IMR-90 (cell line): ENCODE measurements at places on chromosomes 1 and 21. TPM values are rescaled to one million over a fixed set of nuclear protein-coding genes. Genes with fewer than 3 reads are reported as not detected.

Gene VHLL
- 0.28 TPM in 1 of 2 replicates, not detected in the other for total RNA-seq

Gene LCE3B
- total RNA-seq: not detected in 2 replicates

Gene CLCA2
- under 0.01 and 0.18 TPM in 2 replicates for total RNA-seq

Gene ZNF683
- not detected in 2 replicates for total RNA-seq

Gene C1orf53
- 4.2 and 4.8 TPM in 2 replicates for total RNA-seq

Gene WNT9A
- 0.18 and 0.28 TPM in 2 replicates for total RNA-seq

Gene ANXA9
- total RNA-seq: under 0.01 and 0.36 TPM in 2 replicates

Gene PCAT6
- total RNA-seq: 0.56 TPM in 1 of 2 replicates, not detected in the other

Gene FAM229A
- 0.28 and 0.36 TPM in 2 replicates for total RNA-seq

Gene RNU1-3
- total RNA-seq: under 0.01 TPM in 2 replicates

Gene ACTN2
- total RNA-seq: under 0.01 TPM in 2 replicates

Gene PROK1
- total RNA-seq: not detected in 2 replicates

- peak; percentile 73 for DNase-seq
- H3K27ac ChIP-seq: no peak overlapping the region
- H3K36me3 ChIP-seq: no peaks in the 10 kb centered on the region
- H3K4me3 ChIP-seq: no peak overlapping the region
- H3K27me3 ChIP-seq: no peaks in the 10 kb centered on the region
- H3K4me1 ChIP-seq: peaks cover 8% of the 10 kb centered on the region; the same call in 1 of the 2 replicates
These were observed 726.5 kb upstream of the ADAMTS5 start for GRCh38 chr21:27693376-27693775.

- no peak overlapping the region for H3K4me3 ChIP-seq
- DNase-seq: no peak
- no peaks in the 10 kb centered on the region for H3K27me3 ChIP-seq
- no peaks in the 10 kb centered on the region for H3K36me3 ChIP-seq
- no peak overlapping the region for H3K27ac ChIP-seq
- no peaks in the 10 kb centered on the region for H3K4me1 ChIP-seq
These were observed 272.1 kb downstream of the ZNF648 start for GRCh38 chr1:181789395-181789794.

GRCh38 chr1:41498804-41499203 is 14.3 kb upstream of the EDN2 start:
- no peaks in the 10 kb centered on the region for H3K27me3 ChIP-seq
- H3K4me3 ChIP-seq: no peak overlapping the region
- DNase-seq: peak; percentile 38
- no peak overlapping the region for H3K27ac ChIP-seq

DNA sequence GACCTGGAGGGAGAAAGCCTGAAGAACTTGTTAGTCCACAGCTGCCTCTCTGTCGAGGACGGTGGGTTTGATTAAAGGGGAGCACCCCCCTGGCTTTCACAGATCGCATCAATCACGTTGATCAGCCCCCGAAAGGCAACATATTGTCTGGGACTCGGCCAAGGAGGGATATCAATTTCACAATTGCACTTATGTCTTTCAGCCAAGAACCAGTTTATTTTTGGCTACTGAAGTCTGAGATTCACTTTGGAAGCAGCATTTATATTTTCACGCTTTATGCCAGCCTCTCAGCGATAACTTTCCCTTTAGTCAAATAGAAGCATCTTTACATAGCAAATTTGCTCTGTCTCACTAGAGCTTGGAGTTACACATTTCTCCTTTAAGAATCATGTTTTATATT is 253.2 kb upstream of the RRP15 start:
- no peak overlapping the region for H3K27ac ChIP-seq
- no peaks in the 10 kb centered on the region for H3K36me3 ChIP-seq

DNA sequence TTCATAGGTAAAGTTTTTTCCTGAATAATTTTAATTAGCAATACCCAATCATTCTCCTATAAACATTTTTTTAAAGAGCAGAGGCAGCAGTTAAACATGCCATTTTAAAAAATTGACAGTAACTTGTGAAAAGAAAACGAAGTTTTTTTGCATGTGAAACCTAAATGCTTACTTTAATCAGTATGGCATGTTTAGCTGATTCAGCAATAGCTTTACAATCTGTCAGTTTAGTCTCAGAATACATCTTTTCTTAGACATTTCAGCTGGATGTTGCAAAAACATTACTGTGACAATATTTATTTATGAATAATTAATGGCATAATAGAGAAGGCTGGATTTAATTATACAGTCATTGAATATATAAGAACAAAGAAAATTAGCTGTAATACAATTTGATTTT is 1132.4 kb upstream of the ADGRL2 start:
- H3K27ac ChIP-seq: no peak overlapping the region
- H3K4me1 ChIP-seq: no peaks in the 10 kb centered on the region

DNA sequence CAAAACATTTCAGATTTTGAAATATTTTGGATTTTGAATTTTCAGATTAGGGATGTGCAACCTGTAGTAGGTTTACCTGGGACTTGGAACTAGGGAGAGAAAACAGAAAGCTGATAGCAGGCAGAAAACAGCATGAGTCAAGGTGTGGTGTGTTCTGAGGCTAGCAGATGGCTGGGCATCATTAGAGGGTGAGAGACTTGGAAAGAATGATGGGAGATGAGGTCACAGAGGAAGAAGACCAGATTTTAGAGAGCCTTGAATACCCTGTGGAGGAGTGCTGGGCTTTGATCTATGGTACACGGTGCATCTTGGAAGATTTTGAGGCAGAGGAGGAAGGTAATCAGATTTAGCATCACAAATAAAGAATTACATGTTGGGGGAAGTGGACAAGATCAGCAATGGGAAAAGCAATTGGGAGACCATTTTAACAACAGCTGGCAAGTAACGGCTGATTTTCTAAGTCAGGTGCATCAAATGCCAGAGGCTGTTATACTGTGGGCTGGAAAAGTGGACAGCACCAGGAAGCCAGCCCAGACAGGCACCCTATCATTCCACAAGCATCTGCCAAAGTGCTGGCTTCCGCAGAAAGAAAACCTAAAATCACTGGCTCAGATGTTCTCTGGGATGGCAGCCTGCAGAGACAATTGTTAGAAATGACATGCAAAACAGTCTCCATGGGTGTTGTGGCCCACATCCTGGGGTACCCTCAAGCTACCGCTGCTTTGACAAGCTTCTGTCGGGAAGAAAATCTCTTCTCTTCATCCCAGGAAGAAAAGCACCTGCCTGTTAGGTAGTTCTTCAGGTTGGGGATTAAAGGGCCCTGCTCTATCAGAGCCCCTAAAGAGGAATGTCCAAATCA is 30.9 kb upstream of the CAMK1G start:
- DNase-seq: no peak
- no peaks in the 10 kb centered on the region for H3K36me3 ChIP-seq
- H3K27ac ChIP-seq: no peak overlapping the region
- H3K4me1 ChIP-seq: no peaks in the 10 kb centered on the region
- H3K4me3 ChIP-seq: no peak overlapping the region

GRCh38 chr21:31543191-31543590 is 116.3 kb upstream of the SOD1 start:
- no peak overlapping the region for H3K27ac ChIP-seq
- H3K4me1 ChIP-seq: no peaks in the 10 kb centered on the region; the same call in 1 of the 2 replicates
- peak; percentile 86 for DNase-seq
- no peak overlapping the region for H3K4me3 ChIP-seq
- peaks cover 13% of the 10 kb centered on the region for H3K27me3 ChIP-seq

DNA sequence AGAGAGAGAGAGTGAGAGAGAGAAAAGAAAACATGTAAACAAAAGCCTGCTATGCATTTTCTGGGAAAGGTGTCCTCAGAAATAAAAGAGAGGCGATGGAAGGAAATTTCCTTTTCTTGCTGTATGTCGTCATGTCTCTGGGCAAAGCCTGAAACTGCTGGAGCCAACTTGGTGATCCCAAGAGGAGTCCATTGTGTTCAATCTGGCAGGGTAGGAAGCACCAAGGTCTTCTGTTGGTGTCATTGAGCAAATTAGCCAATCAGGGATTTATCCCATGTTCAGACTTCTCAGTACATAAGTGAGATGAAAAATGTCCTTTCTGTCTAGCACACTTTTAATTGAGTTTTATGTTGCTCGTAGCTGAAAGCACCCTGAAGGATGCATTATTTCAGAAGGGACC is 260.0 kb upstream of the KAZN start:
- no peak for DNase-seq
- no peaks in the 10 kb centered on the region for H3K27me3 ChIP-seq
- H3K27ac ChIP-seq: no peak overlapping the region
- H3K4me1 ChIP-seq: no peaks in the 10 kb centered on the region; the same call in 1 of the 2 replicates

GRCh38 chr1:87872189-87872588 is 543.5 kb downstream of the LMO4 start:
- H3K4me1 ChIP-seq: no peaks in the 10 kb centered on the region
- no peak for DNase-seq
- no peak overlapping the region for H3K4me3 ChIP-seq
- H3K27ac ChIP-seq: no peak overlapping the region

GRCh38 chr1:20612221-20612746 is 21.0 kb upstream of the PINK1 start:
- H3K27ac ChIP-seq: no peak overlapping the region
- no peaks in the 10 kb centered on the region for H3K27me3 ChIP-seq
- no peaks in the 10 kb centered on the region for H3K36me3 ChIP-seq
- no peak overlapping the region for H3K4me3 ChIP-seq
- no peak for DNase-seq
- peaks cover 15% of the 10 kb centered on the region for H3K4me1 ChIP-seq

DNA sequence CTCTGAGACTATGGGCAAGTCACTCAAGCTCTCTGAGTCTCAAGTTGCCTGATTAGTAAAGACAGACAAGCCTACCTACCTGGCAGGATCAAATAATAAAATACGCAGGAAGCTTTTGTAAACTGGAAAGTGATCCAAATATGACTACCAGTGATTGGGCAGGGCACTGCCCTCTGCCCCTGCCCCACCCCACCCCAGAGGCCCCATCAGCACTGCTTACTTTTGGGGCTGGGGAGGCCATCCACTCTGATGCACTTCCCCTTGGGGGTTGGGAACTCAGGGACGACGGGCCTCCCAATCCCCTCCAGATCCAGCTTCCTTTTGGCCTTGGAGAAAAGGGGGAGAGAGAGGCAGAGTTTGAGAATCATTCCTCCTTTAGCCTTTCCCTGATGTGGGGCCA is 6.9 kb downstream of the E2F2 start:
- H3K27me3 ChIP-seq: no peaks in the 10 kb centered on the region
- peaks cover 4% of the 10 kb centered on the region; the same call in 1 of the 2 replicates for H3K4me1 ChIP-seq
- H3K27ac ChIP-seq: no peak overlapping the region

- DNase-seq: peak; percentile 58
- no peak overlapping the region for H3K4me3 ChIP-seq
- peaks cover 31% of the 10 kb centered on the region for H3K27me3 ChIP-seq
These were observed 10.7 kb downstream of the PCAT6 start for GRCh38 chr1:202821467-202821866.

DNA sequence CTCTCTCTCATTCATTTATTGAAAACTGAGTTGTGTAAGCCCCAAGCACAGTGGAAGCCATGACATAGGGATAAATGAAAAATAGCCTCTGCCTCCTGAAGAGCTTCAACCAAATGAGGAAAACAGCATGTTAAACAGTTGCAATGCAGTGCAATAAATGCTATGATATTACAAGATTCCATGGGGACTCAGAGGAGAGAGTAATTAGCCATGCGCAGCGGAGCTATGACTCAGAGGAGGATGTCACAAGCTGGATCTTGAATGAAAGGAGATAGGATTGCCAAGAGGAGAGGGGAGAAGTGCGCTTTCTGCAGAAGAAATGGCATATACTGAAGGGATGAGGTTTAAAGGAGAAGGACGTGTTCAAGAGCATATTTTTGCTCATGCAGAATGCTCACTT is 231.3 kb upstream of the PLXNA2 start:
- no peaks in the 10 kb centered on the region for H3K27me3 ChIP-seq
- H3K27ac ChIP-seq: no peak overlapping the region
- no peaks in the 10 kb centered on the region for H3K4me1 ChIP-seq
- H3K4me3 ChIP-seq: no peak overlapping the region
- H3K36me3 ChIP-seq: no peaks in the 10 kb centered on the region
- DNase-seq: peak; percentile 2

- H3K36me3 ChIP-seq: no peaks in the 10 kb centered on the region
- no peak within 1 kb of the TSS for H3K4me3 ChIP-seq
- H3K4me1 ChIP-seq: no peaks in the 10 kb centered on the region
- no peak for DNase-seq
These were observed at the start of gene UBE2U for GRCh38 chr1:64203420-64203819. TSS of gene UBE2U (plus strand) at chr1:64203623. CDS start at chr1:64204051, 428 bp downstream.

GRCh38 chr1:225745273-225745672 is 32.4 kb upstream of the SRP9 start:
- no peak overlapping the region for H3K4me3 ChIP-seq
- no peak for DNase-seq
- H3K27me3 ChIP-seq: no peaks in the 10 kb centered on the region
- H3K4me1 ChIP-seq: no peaks in the 10 kb centered on the region; the same call in 1 of the 2 replicates
- no peaks in the 10 kb centered on the region for H3K36me3 ChIP-seq
- no peak overlapping the region for H3K27ac ChIP-seq

DNA sequence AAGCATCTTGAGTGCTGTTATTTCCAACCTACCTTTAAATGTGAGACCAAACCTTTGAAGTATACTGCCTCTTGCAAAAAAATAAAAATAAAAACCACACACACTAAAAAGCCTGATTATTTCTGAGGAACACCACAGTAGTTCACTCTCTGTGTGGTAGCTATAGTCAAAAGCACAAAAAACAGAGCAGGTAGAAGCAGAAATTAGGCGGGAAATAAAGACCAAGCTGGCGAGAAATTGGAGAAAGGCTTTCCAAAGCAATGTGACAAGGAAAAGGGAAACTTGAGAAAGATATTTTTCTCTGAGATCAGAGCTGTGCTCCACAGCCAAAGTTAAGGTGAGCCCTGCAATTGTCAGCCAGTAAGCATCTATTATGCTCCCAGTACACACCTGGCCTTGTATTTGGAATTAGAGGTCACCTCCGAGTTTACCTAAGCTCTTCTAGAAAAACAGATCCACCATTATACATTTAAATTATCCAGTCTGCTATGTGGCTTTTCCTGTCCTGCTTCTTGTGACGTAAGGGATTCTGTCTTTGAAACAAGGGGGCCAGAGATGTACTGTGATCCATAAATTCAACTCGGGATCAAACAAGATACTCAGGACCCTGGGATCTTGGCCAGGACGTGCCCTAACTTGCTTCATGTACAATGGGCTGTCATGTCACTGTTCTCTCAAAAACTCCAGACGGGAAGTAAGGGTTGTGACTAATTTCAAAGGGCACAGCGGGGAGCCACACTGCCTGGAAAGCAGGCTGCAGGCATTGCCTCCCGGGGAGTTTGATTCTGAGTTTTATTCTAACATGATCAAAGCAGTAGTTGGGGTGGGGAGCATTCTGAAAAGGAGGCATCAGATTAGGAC is 39.8 kb upstream of the RAB4A start:
- peaks cover 3% of the 10 kb centered on the region; the same call in 1 of the 2 replicates for H3K4me1 ChIP-seq
- no peak for DNase-seq
- no peak overlapping the region for H3K27ac ChIP-seq

GRCh38 chr1:218953386-218953785 is 220.3 kb upstream of the LYPLAL1 start:
- H3K27ac ChIP-seq: no peak overlapping the region
- no peak for DNase-seq
- H3K27me3 ChIP-seq: no peaks in the 10 kb centered on the region
- no peaks in the 10 kb centered on the region for H3K36me3 ChIP-seq

DNA sequence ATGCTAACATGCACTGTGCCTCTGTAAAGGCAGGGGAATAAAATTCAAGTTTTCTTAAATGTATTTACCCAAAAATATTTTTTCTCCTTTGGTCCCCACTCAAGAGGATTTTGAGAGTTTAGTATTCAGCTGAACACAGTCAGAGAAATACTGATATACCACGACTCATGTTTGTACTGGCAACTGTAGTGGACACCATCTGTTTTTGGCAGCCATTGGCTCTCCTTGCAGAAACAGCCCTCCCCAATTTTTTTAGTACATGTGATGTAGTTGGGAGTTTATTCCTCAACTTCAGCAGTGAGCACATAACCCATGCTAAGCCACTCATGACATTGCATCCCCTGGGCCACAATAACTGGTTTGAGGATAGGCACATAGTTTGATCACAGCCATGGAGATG is 154.8 kb upstream of the POU3F1 start:
- no peak overlapping the region for H3K4me3 ChIP-seq
- no peaks in the 10 kb centered on the region for H3K36me3 ChIP-seq
- H3K4me1 ChIP-seq: no peaks in the 10 kb centered on the region
